Left ventricle myocardium inferior (tissue), 1 donor: ENCODE measurements at places on chromosomes 3 and 15. TPM values are rescaled to one million over a fixed set of nuclear protein-coding genes. Genes with fewer than 3 reads are reported as not detected.

The GPR149 gene
- total RNA-seq = not detected

The FSIP1 gene
- 1.2 TPM for total RNA-seq

The PTPN9 gene
- total RNA-seq = 7.1 TPM

DNA sequence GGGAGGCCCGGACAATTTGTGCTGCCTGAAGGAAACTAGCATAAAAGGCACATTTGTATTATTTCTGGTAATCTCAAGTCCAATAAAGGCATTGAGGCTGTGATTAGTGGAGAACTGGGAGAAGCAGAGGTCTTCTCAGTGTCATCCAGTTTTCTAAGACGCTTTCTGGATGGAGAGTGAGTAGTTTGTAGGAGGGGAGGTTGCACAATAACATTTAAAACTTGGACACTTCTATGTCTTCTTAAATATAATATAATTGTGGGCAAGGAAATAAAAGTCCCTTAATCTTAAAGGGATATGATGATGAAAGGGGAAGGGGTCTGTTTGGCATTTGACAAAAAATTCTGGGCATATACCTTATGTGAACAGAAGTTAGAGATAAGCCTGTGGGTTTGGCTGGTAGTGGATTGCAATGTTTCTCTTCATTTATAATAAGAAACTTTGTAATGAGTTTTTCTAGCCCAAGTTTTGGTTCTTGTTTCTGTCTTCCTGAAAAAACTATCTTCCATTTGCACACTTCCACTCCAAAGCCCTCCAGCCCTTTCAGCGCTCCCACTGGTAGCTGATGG, 291.6 kb upstream of the TGFBR2 start:
- no peak for DNase-seq

GRCh38 chr3:168051070-168051469, 44.7 kb downstream of the GOLIM4 start:
- no peak for DNase-seq

GRCh38 chr15:79820176-79820575, 76.6 kb downstream of the MTHFS start:
- DNase-seq = no peak

GRCh38 chr15:31586841-31587240, 260.2 kb downstream of the KLF13 start:
- no peak for DNase-seq

DNA sequence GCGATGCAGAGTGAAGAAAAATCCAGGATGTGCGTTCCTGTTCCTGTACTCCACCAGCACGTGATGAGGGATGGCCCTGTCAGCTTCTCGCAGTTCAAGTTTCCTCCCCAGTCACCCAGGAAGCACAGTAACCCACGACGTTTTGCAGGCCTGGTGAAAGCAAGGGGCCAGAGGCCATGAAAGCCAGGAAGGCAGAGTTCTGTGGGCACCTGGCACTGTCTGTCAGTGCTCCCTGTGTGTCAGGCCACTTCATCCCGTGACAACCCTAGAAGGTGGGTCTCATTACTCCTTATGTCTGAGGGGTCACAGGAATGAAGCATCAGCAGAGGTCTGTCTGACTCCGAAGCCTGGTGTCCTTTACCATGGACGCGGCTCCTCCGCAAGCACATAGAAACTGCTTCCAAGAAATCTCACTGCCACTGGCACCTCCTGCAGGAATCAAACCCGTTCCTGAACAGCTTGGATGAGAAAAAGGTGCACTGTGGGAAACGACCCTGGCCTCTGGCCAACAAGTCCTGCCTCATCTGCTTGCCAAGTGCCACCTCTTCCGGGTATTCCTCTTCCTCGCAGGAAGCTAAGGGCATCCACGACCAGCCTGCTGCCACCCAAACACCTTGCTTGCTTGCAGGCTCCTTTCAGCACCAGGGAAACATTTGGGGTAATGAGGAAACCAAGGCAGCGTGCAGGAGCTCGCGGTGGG, 14.6 kb downstream of the RAB43 start:
- no peak for DNase-seq

- DNase-seq = peak; percentile 24
Observed at GRCh38 chr15:70258369-70259027, 160.8 kb upstream of the TLE3 start.

DNA sequence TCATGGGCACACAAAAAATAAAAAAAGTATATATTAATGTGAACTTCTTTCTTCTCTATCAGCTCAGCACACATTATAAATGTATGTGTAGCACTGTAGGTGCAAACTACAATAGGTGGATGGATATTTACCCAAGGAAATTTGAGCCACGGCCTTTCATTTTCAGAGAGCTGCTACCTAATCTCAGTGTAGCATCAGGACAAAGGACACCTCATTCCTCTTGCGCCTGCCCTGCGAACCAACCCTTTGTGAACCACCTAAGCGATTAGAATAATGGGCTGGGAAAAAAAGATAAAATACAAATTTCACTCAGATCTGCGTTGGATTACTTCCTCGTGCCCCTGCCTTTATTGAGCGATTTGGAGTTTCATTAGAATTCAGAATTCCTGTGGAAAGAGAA, 263.2 kb downstream of the NR2F2 start:
- DNase-seq = no peak

DNA sequence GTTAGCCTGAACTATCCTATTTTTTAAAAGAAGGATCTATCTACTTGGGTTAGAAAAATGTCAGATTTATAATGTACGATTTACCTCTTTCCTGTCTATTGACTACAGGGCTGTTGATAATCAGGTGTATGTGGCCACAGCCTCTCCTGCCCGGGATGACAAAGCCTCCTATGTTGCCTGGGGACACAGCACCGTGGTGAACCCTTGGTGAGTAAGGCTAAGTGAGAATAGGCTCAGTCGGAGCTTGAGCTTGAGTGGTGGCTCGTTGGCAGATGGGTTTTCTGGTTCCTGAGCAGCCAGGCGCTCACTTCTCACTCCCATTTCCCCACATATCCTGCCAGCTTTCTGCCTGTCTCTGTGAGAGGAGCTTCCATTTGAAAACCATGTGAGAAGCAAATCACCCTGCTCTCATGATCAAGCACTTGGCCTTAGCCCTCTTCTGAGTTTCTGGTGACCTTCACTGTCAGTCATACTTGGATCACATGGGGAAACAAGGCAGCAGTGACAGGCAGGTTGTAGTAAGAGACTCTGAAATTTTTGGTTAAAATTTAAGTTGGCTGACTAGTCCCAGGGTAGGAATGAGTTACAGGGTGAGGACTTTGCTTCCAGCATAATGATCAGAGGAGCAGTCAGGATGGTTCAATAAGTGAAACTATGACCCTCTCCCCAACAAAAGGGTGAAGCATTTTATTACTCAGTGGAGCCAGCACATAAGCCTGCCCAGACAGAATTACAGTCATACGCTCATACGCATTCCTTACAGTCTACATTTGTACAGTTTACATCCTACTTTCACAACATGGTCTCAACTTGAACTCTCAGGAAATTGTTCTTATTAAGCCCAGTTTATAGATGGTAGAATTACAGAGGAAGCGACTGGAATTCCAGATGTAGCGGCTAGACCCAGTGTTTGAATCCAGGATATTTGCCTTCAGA, 18.0 kb downstream of the NIT2 start:
- DNase-seq = no peak

DNA sequence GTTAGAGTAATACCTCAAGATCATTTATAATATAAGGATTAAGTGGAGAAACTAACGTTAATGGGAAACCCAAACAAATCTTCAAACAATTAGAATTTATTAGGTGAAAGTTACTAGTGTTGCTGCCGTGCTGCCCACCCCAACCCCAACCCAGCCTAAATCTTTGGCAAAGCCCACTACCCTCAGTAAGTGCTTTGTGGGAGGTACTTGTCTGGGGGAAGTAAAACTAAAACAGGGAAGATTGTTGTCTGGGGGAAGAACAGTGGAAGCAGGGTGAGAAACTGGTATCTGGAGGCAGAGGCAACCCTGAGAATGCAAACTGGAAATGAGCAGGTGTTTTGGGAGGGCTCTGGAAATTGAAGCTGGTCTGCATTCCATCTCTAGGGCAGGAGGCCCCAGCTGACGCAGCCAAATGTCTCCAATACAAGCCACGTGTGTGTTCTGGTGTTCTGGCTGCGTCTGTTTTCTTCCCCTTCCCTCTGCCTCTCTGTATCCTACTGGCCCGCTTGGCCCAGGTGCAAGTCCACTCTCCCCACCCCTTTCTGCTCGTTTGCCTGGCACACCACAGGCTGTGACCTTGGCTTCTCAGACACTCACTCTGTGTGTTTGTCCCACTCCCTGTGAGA, 32.7 kb downstream of the FEM1B start:
- DNase-seq = peak; percentile 47
